ENCODE measurements at places on chromosomes 3 and 15. TPM values are rescaled to one million over a fixed set of nuclear protein-coding genes. Genes with fewer than 3 reads are reported as not detected.

- no peak for DNase-seq
Observed at GRCh38 chr15:55588070-55588814, at the start of gene PYGO1. Gene PYGO1, minus strand, starts transcription at chr15:55588345. Its CDS starts 462 bp downstream, at chr15:55587883.

DNA sequence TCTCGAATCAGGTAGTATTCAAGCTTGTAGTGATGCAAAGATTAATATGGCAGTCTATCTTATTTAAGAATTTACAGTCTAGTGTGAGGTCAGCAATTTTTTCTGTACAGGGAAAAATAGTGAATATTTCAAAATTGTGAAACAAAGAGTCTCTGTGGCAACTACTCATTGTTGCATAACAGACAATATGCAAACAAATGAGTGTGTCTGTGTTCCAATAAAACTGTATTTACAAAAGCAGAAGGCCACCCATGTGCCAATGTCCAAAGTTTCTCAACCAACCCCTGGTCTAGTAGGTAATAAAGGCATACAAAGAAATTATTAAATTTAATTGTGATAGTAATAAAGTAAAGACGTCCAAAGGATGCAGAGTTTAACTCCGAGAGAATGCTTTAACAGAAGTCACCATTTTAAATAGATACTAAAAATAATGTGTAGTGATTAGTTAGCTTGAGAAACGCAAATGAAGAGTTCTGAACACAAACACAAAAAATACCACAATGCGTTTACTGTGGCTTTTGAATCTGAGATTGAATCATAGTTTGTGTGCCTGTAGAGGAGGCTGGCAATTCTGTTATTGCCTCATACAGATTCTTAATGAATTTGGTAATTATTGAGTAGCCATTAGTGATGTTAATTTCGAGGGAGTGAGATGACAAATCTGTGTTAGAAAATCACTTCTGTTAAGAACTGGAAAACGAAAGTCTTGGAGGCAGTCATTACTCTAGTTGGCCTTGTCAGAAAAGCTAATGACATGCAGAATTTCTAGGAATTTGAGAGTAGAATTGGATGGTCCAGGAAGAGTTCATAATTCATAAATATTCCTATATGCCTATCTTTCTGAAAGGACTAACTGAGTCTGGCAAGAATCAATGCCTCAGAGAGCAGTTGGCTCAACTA is 48.7 kb downstream of the CADM2 start:
- DNase-seq = no peak

GRCh38 chr3:65831733-65832425 is 206.8 kb downstream of the MAGI1 start:
- peak; percentile 64 for DNase-seq

DNA sequence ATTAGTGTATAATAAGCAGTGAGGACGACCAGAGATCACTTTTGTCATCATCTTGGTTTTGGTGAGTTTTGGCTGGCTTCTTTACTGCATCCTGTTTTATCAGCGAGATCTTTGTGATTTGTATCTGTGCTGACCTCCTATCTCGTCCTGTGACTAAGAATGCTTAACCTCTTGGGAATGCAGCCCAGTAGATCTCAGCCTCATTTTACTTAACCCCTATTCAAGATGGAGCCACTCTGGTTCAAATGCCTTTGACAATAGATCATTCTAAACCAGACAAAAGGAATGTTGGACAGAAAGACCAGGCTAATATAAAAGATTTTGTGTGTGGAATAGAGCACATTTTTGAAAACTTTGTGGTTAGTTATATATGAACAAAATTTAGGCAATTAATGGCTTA is 618.5 kb upstream of the BCHE start:
- DNase-seq = no peak

- DNase-seq = no peak
Observed at GRCh38 chr15:69669446-69669845, 216.8 kb downstream of the RPLP1 start.

DNA sequence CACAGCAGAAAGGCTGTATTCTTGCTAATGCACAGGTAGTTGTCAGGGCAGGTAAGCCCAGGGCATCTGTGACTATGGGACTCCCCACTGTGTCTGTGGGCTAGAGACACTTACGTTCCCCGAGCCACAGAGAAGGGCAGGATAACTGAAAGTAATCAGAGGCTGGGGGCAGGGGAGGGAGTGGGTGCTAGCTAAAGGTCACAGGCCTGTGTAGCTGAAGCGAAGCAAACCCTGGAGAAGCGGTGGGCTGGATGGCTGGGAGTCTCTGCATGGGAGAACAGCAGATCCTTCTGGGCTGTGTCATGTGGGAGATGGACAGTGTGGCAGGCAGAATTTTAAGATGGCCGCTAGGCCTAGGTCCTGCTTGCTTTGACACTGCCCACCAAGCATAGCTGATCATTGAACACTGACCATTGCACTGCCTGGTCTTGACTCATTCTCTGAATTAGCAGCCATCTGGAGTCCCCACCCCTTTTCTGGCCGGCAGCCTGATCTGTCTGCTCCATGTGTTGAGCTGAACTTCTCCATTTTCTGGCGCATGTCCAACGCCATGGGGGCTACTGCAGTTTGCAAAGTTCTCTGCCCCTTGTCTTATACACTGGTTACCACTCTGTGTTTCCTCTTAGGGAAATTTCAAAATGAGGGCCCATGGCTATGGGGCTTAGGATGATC is 110.0 kb downstream of the DGKG start:
- no peak for DNase-seq

- DNase-seq = no peak
Observed at GRCh38 chr15:41568350-41569017, 9.5 kb downstream of the TYRO3 start.

THPO gene
- polyA plus RNA-seq = 0.36 TPM
